Renal cortex interstitium (tissue), 15 donors: ENCODE measurements at places on chromosomes 1 and 21. TPM values are rescaled to one million over a fixed set of nuclear protein-coding genes. Genes with fewer than 3 reads are reported as not detected.

DNA sequence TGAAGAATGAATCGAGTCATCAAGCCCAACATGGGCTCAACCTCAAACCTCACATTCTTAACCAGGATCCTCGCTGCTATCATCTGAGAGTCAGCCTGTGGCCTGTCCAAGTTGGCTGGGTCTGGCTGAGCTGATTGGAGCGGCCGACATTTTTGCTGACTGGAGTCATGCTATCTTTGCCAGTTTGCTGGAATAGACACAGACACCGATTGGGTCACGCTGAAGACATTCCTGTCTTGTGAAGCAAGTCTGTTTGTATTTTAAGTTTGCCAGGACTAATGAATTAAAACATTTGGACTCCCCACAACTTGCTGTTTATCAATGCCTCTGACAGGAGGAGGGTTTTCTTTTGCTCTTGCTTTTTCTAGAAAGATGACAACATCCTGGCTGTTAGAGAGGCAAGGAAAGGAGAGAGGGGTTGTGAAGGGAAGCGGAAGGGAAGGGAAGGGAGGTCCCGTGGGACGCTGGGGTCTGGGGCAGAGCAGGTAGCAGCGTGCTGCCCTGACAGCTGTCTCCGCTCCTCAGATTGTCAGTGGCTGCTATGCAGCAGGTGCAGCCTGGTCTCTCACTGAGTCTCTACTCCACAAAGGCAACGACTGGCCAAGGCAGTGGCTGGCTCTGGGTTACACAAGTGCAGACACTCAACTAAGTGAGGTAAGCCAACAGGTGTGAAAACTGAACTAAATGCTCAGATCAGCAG lies at the start of gene MAP3K7CL:
Gene MAP3K7CL, plus strand, starts transcription at position 375 of the 700 bp plus-strand sequence. CDS start 2,701 bp downstream, outside the sequence.
- DNase-seq, result no peak

The CD34 gene
- 79.0 TPM for polyA plus RNA-seq

The IRF6 gene
- polyA plus RNA-seq, result 15.8 TPM

DNA sequence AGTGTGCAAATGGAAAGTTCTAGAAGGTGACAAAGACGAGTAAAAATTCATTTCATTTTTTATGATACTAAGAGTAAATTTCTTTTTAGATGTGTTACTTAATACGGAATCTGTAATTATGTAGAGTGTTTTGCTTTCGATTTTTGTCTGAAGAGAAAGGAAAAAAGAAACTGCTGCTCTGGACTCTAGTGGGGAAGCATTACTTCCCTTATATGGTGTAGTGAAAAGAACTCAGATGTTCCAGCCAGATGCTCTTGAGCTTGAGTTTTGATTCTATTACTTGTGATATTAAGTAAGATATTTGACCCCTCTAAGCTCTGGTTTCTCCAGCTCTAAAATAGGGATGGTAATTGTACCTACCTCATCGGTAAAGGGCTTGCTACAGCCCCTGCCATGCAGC lies 12.2 kb upstream of the GPR161 start:
- no peak for DNase-seq

- DNase-seq, result no peak
Observed at GRCh38 chr1:171476829-171477228, 8.5 kb upstream of the PRRC2C start.

The TRAF5 gene
- polyA plus RNA-seq, result 18.3 TPM

- DNase-seq, result no peak
Observed at GRCh38 chr1:4516596-4516995, 137.8 kb upstream of the AJAP1 start.

The SPRR2G gene
- not detected for polyA plus RNA-seq

The PCAT6 gene
- 4.0 TPM for polyA plus RNA-seq

The GNG4 gene
- 4.1 TPM for polyA plus RNA-seq

- no peak for DNase-seq
Observed at GRCh38 chr1:215146240-215146975, 63.9 kb downstream of the KCNK2 start.

DNA sequence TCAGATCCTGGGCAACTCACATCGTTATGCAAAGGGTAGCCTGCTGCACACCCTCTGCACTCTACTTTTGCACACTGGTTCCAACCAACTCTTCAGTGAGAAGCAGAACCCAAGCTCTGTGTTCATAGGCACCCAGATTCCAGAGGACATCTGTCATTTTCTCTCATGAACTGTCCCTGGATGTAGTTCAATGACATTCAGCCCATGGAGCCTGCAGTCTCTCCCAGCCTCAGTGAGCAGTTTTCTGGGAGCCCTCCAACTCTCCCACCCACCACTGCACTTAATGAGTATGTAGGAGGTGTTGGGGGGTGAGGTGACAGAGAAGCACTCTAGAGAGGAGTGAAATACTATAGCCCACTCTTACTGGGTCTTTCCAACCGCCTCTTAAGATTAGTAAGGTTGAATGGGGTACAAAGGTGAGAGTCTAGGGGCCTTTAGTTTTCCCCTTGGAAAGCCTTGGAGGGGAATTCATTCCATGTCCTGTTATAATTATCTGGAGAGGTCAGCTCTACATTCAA lies 58.1 kb upstream of the APOBEC4 start:
- DNase-seq, result no peak
